Stimulated activated CD8-positive, alpha-beta memory T cell treated with anti-CD3 and anti-CD28 coated beads, Interleukin-4, amount 100 ng/mL, for 1 hour (primary cell): ENCODE measurements at places on chromosomes 2 and 18.

- DNase-seq: no peak
Measured at GRCh38 chr18:79452190-79452990, 56.7 kb downstream of the NFATC1 start.

- DNase-seq: no peak
Measured at GRCh38 chr2:72084584-72084976, 63.1 kb downstream of the CYP26B1 start.

- peak; percentile 41 for DNase-seq
Measured at GRCh38 chr2:39216346-39217191, 27.2 kb downstream of the CDKL4 start.

DNA sequence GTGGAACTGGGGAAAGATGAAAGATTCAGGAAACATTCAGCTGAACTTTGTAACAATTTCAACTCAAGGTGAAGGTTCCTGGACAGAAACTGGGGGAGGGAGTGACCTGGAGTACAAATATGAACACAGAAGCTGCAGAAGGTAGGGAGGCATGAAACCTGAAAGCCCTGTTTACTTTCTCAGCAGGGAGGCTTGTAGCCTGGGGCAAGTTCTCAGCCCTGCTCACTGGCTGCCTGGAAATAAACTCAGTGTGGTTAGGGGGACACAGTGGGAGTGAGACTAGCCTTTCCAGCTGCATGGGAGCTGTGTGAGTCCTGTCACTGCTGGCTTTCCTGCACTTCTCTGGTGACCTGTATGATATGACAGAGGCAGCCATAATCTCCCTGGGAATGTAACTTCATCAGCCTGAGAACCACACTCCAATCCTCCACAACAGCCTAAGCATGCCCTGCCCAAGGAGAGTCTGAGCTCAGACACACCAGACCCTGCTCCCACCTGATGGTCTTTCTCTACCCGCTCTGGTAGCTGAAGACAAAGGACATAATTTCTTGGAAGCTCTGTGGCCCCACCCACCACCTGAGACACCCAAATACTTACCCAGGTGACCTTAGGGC, 77.0 kb downstream of the ZSWIM2 start:
- no peak for DNase-seq

- no peak for DNase-seq
Measured at GRCh38 chr2:130766037-130766436, 10.7 kb downstream of the AMER3 start.

DNA sequence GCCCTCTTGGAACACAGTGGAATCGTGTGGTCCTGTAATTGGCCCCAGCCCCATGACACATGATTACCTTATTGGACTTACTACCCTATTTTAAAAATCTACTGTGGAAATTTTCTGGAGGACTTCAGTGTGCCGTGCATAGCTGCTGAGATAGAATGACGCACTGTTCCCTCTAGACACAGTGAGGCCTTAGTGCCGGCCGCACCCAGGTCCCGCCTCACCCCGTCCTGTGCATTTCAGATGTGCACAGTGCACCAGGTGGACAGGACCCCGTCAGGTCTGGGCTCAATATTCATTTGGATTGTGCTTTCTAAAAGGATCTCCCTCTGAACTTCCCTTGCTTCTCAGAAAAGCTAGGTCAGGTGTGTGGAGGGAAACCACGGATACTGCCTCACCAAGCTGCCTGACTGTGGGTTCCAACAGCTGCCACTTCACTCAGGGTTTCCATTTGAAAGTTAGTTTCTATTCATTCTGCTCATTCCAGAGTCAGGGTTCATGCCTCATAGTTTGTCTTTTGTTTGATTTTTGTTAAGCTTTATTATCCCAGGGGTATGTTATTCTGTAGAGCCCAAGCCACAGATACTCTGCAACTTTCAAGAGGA, 155.8 kb downstream of the PTGR3 start:
- no peak for DNase-seq

GRCh38 chr2:128777196-128778035, 458.7 kb upstream of the HS6ST1 start:
- no peak for DNase-seq

GRCh38 chr2:71379086-71379485, 47.5 kb downstream of the ZNF638 start:
- DNase-seq: no peak

DNA sequence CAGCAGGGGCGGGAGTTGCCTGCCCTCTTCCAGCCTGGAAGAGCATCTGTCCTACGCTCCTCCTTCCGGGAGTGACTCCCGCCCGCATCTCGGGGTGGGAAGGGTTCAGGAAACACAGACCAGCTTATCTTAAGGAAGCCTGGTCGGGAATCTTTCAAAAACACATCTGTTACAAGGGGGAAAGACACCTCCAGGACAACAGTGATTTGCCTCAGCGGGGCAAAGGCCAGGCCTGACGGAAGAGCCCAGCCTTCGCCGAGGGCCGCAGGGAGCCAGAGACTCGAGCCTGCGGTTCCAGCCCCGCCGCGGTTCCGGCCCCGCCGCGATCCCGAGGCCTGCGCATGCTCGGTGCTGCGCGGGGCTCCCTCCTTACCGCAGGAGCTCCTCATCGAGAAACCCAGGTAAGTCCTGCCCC, 38.1 kb upstream of the TGIF1 start:
- DNase-seq: no peak

DNA sequence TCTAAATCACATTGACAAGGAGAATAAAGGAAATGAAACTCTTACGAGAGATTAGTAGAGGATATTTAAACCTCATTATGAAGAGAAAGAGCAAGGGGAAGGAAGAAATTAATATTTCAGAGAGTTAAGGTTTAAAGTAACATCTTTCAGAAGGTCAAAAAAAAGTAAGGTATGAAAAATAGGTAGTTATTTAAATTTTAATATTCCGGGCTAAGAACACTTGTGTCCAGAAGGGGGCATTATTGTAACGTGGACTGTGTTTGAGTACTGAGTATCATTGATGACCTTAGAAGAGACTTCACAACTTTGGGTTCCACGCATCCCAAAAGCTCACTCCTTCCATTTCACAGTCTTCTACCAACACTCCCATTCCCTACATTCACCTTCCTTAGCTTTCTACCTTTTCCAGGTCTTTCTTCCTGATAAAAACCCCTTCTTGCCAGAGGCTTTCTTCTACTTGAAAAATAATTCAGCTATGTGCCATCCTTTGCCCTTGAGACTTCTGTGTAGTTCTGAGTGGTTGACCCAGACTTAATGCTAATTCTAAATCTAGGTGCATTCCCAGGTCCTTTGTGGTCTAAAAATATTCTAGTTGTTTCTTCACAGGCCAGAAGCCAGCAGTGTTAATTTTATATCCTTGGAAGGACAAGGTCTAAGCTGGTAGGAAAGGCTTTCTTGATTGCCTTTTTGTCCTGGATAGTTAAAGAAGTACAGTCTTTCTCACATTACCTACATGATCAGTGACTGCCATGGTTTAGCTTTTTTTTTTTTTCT, 16.5 kb downstream of the DYNC1I2 start:
- DNase-seq: no peak
